ENCODE measurements at places on chromosomes 3 and 15.

- DNase-seq: no peak
Observed at GRCh38 chr15:83288381-83288801, 3.9 kb upstream of the BNC1 start.

DNA sequence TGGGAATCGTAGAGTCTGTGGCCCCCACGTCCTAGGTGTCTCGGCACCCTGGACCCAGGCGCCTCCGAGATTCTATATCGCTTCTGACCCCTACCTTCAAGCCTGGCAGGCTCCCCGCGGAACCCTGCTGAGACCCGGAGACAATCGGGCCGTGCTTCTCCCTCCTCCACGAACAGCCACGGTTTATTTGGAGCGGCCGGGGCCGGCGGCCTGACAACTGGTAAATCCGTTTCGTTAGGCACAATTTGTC is 1.4 kb downstream of the GATA2 start:
- no peak for DNase-seq

DNA sequence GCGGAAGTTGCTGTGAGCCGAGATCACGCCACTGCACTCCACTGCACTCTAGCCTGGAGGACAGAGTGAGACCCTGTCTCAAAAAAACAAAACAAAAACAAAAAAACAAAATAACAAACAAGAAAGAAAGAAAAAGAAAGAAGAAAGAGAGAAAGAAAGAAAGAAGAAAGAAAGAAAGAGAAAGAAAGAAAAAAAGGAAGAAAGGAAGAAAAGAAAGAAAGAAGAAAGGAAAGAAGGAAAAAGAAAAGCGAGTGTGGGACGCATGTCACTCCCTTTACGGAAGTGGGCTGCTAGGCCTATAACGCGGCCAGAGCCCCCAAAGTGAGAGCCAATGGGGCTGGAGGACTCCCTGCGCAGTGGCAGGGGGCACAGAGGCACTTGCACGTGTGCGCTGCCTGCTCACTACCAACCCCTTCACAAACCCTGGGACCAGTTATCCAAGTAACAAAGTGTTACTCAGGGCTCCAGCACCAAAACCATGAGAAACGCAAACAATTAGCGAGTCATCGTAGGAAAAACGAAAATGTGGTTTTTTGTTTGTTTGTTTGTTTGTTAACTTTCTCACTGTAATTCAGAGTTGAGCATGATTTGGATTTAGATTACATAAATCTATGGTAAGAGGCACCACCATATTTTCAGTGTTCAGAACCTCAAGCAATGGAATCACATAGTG is 40.8 kb upstream of the ATP1B3 start:
- DNase-seq: no peak

DNA sequence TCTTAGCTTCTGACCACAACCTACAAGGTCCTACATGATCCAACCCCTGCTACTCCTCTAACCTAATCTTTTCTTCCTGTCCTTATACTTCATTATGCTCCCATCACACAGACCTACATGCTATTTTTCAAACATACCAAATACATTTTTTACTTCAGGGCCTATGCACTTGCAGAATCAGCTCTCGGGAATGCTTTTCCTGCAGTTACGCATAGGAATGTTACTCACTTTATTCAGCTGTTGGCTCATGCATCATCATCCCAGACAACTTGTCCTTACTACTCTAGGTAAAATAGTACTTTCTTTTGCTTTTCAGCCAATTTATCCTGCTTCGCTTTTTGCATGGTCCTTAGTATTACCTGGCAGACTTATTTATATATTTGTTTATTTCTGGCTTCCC is 105.6 kb downstream of the OXSM start:
- DNase-seq: no peak

DNA sequence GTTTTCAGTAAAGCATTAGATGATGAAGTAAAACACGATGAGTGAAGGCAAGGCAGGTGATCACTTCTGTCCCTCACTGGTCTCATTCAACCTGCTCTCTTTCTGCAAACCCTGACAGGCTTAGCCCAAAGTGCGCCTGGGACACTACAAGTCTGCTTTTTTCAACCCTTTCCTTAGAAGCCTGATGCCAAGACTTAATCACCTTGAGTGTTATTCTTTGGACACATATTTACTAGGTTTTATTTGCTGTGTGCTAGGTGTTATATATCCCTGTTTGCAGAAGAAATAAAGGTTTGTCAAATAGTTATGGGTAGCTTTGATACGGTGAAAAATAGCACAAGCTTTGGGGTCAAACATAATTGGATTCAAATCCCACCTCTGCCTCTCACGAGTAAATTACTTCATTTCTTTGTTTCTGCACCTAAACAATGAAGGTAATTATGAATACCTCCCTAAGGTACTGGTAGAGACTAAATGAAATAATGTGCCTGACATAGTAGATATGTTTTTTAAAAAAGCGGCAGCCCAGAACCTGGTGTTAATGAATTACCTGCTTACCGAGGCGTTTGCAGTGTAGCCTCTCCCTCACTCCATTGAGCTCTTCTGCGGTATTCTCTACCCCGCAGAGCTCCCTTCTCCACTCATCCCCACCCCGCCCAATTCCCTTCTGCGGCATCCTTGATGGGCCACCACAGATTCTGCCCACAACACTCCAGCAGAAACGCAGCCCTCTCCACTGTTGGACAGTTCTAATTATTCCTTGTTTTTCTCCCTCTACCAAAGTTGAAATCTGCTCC is 269.0 kb upstream of the TPM1 start:
- DNase-seq: no peak

- no peak for DNase-seq
Observed at GRCh38 chr15:41961595-41962202, 10.7 kb downstream of the EHD4 start.

DNA sequence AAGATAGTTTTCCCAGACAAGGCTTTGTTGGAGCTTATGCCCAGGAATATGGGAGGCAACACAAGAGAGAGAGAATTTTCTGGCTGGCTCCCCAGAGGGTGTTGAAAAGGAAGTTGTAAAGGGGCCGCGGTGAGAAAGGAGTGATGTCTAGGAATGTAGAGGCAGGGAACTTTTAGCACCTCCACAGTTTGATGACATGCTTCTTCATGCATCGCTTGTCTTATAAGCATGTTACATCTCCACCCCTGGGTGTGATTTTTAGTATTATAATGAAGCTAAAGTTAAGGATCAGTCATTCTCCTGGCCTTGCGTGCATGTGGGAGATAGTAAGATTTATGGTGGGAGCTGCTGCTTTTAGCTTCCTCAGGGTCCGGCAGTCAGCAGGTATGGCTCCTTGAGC is 32.8 kb upstream of the TF start:
- no peak for DNase-seq

- DNase-seq: no peak
Observed at GRCh38 chr3:37214076-37214475, 39.7 kb upstream of the LRRFIP2 start.

GRCh38 chr3:21691036-21691435 is 60.0 kb downstream of the ZNF385D start:
- no peak for DNase-seq

DNA sequence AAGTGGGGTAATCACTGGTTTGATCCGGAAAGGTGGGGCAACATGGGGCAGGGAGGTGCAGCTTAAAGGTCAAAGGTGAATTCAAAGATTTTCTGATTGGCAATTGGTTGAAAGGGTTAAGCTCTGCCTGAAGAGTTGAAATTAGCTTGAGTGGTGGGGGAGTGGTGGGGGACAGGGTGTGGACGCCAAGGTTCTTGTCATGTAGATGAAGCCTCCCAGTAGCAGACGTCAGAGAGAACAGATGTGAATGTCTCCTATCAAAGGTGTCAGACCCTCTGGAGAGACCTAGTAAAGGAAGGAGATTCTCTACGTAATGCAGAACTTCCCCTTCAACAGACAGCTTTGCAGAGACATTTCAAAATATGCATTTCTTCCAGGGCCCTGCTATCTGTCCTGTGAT is 62.8 kb downstream of the ABCC5 start:
- DNase-seq: no peak

GRCh38 chr3:130779486-130779885 is 32.9 kb upstream of the PIK3R4 start:
- no peak for DNase-seq

DNA sequence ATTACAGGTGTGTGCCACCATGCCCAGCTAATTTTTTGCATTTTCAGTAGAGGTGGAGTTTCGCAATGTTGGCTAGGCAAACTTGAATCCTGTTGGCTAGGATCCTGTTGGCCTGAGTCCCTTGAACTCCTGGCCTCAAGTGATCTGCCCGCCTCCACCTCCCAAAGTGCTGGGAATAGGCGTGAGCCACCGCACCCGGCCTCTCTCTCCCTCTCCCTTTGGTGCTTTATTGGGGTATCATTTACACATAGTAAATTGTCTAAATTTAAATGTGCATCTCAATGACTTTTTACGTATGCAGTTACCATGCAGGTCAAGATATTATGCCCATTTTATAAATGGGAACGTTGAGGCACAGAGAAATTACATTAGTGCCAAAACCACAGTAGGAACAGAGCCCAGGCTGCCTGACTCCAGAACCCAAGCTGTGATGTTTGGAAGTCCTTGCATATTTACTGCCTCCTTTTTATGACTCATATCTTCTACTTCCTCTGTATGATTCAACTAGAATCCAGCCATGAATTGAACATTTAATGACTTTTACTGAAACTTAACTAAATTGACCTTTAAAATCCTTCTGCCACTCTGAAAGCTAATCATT is 34.0 kb upstream of the RPP14 start:
- no peak for DNase-seq
